ENCODE measurements at places on chromosomes 6 and 20.

- no peak for DNase-seq
Observed at GRCh38 chr6:137067399-137067798, 22.6 kb upstream of the IL20RA start.

DNA sequence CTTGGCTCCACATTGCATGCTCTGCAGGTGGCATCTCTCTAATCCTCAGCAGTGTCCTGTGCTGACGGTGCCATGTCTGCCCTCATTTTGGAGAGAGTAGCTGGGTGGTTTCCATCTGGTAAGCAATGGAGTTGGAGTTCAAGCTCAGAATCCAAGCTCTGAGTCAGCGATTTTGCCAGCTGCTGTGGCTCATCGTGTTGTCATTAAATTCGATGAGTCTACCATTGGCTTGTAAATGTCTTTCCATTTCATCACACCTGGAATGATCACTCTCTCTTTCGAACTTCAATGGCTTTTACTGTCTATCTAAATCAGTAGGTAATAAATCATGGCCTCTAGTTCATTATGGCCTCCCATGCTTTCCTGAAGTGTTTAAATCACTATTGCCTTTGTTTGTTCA lies 378.5 kb upstream of the TSHZ2 start:
- no peak for DNase-seq

- DNase-seq: no peak
Observed at GRCh38 chr6:156634048-156634447, 143.1 kb upstream of the ARID1B start.

DNA sequence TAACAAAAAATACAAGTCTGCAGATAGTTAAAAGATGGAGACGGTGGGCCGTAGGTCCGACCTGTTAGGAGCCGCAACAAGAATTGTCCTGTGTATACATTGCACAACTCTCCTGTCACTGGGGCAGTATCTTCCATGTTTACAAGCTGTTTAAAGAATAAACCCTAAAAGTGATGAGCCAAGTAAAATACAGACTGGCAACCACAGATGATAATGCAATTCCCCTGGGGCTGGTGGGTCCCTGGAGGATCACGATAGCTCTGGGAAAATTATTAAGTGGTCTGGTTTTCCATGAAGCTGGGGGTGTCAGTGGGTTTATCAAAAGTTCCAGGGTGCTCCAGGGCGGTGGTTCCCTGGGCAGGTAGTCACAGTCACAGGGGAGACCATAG lies 8.1 kb upstream of the FAM50B start:
- no peak for DNase-seq

DNA sequence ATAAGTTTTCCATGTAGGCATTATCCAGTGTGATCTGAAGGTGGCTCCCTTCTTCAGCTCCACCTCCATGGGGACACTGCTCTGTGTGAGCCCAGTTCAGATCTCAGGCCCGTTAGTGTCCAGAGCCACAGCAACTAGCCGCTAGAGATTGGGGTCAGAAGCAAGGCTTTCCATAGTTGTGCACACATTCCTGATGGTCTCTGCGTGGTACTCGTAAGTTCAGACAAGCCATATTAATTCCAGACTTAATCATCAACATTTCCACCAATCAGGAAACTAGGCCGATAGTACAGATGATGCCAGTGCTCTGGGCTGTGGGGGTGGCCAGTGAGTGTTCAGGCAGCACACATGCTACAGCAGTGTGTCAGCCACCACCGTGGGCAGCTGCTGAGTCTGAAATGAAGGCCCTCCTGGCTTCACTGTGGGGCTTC lies 17.5 kb upstream of the SYNCRIP start:
- no peak for DNase-seq

- peak; percentile 4 for DNase-seq
Observed at GRCh38 chr6:5398530-5398929, 137.2 kb downstream of the FARS2 start.

GRCh38 chr6:27126815-27127537 lies 120.5 kb upstream of the PRSS16 start:
- no peak for DNase-seq

DNA sequence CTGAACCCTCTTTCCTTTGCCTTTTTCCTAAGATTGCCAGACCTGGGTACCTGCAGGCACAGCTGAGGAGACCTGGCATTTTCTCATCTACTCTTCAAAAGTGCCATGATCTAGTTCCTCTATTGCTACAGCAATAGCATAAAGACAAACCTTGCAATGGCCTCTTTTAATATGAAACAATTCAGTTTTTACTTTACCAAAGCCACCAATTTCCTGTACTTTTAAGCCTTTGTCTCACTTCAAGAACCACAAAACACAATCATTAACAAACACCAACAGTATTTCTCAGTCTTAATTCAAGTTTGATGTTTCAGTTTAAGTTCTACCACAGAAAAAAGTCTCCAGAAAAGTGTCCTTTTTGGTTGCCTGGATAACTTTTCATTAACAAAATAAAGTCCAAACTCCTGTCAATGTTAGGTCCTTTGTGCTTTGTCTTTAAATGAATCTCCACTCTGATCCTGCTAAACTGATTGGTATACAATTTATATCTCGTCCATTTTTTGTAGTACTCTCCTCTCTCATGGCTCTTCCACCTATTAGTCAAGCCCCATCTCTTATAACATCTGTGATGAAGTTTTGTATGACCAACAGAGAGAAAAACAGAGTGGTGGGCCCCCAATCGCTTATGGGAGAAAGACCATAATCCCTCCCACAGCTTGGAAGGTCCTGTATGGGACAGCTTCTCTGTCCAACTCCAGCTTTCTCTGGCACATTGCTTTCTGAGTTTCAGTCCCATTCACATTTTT lies 50.5 kb upstream of the THEMIS start:
- DNase-seq: no peak

- DNase-seq: no peak
Observed at GRCh38 chr20:46803123-46804020, 91.3 kb upstream of the EYA2 start.

DNA sequence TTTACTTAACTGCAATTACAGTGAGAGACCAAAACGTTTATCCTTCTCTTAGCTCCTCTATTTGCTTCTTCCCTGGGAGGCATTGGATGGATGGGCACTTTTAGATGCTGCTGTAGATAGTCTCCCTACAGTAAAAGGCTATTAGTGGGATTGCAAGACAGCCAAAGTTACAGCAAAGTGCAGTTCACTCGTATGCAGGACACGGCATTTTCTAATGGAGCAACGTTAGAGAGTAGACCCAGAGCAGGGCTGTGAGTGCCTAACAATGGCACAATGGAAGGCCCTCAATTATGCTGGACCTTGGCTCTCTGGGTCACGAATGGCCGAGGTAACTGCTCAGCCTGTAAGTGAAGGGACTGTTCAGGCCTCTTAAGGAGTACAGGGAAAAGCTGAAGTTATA lies 605.8 kb upstream of the NOX3 start:
- DNase-seq: no peak

DNA sequence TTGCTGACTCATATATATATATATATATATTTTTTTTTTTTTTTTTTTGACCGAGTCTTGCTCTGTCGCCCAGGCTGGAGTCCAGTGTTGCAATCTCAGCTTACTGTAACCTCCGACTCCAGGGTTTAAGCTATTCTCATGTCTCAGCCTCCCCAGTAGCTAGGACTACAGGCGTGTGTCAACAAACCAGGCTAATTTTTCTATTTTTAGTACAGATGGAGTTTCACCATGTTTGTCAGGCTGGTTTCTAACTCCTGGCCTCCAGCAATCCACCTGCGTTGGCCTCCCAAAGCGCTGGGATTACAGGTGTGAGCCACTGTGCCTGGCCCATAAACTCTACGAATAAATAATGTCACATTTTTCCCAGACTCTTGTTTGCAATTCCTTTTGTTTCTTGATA lies 4.8 kb downstream of the LRP11 start:
- DNase-seq: no peak

DNA sequence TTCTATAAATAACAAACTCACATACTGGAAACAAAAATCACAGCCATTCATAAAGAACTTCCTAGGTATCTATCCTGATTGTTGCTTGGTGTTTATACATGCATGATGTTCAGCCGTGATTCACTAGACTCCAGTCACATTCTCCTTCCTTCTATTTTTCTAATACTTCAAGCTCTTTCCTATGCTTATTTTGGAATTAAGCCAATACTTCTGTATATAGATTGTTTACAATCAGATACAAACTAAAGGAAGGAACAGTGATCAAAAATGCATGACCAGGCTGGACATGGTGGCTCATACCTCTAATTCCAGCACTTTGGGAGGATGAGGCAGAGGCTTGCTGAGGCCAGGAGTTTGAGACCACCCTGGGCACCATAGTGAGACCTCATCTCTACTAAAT lies 377.5 kb upstream of the IRAK1BP1 start:
- no peak for DNase-seq

- no peak for DNase-seq
Observed at GRCh38 chr6:43471399-43471798, 6.0 kb upstream of the TJAP1 start.

DNA sequence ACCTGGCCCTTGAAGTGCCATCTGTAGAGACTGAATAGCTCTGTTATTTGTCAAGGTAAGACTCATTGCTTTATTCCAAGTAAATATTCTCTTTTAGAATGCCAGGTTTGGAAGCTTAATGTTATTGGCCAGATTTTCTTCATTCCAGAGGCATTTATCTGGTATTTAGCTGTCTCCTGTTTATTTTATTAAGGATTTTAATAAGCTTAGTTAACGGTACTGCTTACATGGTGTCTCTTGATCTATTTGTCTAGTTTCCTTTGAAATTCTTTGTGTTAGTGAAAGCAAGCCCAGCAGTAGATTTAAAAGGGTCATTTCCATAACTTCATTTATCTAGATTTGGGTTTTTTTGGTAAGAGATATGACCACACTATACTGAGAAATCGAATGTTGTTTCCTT lies 7.7 kb downstream of the RALY start:
- DNase-seq: no peak

- no peak for DNase-seq
Observed at GRCh38 chr6:106256201-106256968, 69.2 kb downstream of the ATG5 start.

- peak; percentile 91 for DNase-seq
Observed at GRCh38 chr20:3165473-3166337, 6.0 kb upstream of the FASTKD5 start.

- DNase-seq: no peak
Observed at GRCh38 chr6:133202610-133203343, 38.4 kb upstream of the EYA4 start.

- no peak for DNase-seq
Observed at GRCh38 chr6:167996424-167997199, 859 bp upstream of the KIF25 start.

DNA sequence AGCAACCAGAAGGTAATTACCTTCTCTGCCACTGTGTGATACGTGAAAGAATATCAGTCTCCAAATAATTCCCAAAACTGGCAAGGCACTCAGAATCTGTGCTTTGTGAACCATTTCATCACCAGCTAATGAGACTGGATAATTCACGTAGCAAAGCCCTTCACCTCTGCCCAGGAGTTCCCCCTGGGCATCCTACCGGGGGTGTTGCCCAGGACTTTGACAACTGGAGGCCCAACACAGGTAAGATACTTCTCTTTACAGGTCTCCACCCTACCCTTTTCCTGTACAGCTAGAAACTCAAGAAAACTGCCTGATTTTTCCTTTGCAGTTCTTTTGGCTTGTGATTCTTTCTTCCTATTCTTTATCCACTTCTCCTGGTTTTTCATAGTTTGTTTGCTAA lies 2.7 kb upstream of the CD24 start:
- no peak for DNase-seq

DNA sequence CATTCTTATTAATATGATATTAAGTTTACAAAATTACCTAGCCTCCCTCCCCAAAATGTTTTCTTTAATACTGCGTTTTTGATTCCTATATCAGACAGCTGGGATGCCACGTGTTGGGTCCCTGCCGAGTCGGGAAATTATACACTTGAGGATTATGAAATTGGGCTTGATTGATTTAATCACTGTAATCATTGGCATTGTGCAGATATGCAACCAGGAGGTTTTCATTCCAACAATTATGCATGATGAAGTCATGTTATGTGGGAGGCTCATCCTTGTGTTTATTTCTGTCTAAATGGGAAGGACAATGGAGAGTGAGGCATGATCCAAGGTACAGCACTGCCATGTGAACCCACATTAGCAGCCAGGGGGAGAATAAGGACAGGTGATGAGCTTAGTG lies 30.6 kb upstream of the RIPOR2 start:
- no peak for DNase-seq

DNA sequence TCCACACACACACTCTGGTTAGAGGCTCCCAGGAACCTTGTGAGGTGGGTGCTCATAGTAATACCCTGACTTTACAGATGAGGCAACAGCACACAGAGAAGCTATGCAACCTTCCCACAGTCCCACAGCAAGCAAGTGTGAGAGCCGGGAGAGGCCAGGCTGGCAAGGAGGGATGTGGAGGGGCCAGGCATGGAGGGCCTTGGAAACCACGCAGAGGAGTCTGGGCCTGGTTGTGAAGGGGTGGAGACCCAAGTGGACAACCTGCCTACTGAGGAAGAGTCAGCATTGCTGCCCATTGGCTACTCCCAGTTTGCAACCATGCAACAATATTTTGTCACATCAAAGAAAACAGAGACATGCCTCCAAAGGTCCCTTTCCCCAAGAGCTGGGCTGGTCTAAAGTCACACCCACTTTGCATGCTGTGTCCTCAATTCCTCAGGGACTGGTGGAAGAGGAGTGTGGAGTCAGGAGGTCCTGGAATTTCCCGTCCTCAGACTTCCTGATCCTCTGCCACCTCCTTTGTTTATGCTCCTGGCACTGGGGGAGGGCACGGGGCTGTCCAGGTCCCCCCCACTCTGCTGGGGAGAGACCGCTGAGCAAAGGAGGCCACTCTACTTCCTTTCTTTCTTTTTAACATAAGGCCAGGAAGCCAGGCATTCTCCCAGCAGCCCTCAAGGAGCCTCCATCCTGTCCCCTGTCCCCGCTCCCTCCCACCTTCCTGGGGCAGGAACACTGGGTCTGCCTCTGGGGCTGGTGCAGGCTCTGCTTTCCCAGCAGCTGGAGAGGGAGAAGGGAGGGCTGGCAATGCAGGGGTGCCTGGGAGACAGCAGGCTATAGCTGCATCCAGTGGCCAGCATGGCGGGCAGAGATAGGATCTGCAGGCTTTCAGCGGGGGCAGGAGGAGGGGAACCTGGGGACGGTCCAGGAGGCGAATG lies 68.3 kb downstream of the NOL4L start:
- no peak for DNase-seq

- no peak for DNase-seq
Observed at GRCh38 chr20:48364688-48365421, 462.9 kb downstream of the PREX1 start.

DNA sequence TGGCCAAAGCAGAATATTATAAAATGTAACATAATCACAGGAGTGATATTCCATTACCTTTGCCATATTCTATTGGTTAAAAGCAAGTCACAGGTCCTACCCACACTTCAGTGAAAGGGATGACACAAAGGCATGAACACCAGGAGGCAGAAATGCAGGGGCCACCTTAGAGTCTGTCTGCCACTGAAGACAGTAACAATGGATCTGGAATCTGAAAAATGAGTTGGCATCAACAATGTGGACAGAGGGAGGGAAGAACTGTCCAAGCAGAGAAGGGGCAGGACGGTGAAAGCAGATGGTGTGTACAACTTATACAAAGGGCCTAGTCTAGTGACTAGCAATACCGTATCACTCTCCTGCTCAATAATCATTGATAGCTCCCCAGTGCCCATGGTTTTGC lies 6.6 kb upstream of the LPIN3 start:
- DNase-seq: no peak

- DNase-seq: no peak
Observed at GRCh38 chr20:24040896-24041459, 52.4 kb upstream of the GGTLC1 start.

GRCh38 chr20:52312132-52312729 lies 120.7 kb upstream of the ZFP64 start:
- peak; percentile 74 for DNase-seq

All from NCI-H510A treated with DMSO at 0.1 percent for 48 hours (cell line).